ENCODE measurements at places on chromosomes 2 and 18.

DNA sequence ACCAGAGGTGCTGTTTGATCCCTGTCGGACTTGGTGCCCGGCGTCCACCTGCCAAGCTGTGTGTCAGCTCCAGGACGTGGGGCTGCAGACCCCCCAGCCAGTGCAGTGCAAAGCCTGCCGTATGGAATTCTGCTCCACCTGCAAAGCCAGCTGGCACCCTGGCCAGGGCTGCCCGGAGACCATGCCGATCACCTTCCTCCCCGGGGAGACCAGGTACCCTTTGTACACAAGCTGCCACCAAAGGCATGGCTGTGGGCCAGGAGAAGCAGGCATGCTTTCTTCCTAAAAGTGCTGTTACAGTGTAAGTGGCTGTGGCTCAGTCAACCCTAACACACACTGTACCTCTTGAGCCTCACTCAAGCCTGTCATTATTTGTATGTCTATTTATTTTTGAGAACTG is 103.3 kb downstream of the RNF144A start:
- DNase-seq, result no peak

GRCh38 chr2:54042897-54043620 is 72.3 kb upstream of the PSME4 start:
- no peak for DNase-seq

GRCh38 chr2:181041661-181042060 is 61.3 kb downstream of the UBE2E3 start:
- DNase-seq, result no peak

- DNase-seq, result no peak
Measured at GRCh38 chr2:112706170-112706664, 14.6 kb upstream of the NT5DC4 start.

- DNase-seq, result no peak
Measured at GRCh38 chr2:233013027-233013461, at the start of gene NGEF. Gene NGEF, minus strand, starts transcription at chr2:233013256. Its CDS starts 38,366 bp downstream, at chr2:232974890.

DNA sequence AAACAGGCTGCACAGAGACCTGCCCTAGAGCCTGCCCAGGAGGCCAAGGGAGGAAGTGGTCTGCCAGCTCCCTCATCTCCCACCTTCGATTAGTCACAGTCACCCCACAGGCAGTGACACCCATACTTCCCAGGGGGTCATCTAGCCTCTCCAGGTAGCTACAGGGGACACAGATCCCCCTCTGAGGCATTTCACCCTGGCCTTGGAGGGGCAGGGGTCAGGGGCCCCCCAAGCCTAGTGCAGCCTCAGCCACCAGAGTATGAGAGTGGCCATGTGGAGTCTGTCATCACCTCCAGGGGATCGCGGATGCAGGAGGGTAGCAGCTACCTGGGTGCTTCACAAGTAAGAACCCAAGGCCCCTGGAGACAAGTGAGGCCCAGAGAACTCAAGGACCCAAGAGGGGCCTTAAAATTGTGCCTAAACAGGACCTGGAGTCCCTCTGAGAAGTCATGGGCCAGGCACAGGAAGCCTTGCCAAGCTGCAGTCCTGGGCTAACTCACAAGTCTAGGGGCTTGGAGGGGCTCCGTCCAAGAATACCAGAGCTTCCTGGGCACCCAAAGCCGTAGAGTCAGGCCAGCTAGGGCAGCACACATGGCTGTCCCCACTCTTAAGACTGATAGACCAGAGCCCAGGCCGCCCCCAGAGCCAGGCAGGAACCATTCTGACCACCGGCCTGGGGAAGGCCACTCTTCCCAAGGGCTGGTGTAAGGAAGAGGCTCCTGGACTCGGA is 354.3 kb upstream of the ID2 start:
- DNase-seq, result no peak

DNA sequence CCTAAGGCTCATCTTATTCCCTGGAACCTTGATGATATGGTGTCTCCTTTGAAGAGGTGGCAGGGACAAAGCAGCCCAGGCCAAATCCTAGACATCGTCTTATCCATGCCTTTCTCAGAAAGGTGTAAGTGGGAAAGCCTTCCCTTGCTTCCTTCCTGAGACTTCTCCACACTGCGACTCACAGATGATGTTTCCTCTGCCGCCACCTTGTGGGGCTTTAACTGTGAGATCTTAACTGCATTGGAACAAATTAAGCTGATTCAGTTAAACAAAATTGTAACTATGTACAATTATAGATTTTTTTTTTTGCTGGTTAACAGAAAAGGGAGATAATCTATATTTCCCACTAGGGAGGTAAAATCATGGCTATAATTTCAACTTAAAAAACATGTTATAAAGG is 10.0 kb upstream of the GCA start:
- no peak for DNase-seq

DNA sequence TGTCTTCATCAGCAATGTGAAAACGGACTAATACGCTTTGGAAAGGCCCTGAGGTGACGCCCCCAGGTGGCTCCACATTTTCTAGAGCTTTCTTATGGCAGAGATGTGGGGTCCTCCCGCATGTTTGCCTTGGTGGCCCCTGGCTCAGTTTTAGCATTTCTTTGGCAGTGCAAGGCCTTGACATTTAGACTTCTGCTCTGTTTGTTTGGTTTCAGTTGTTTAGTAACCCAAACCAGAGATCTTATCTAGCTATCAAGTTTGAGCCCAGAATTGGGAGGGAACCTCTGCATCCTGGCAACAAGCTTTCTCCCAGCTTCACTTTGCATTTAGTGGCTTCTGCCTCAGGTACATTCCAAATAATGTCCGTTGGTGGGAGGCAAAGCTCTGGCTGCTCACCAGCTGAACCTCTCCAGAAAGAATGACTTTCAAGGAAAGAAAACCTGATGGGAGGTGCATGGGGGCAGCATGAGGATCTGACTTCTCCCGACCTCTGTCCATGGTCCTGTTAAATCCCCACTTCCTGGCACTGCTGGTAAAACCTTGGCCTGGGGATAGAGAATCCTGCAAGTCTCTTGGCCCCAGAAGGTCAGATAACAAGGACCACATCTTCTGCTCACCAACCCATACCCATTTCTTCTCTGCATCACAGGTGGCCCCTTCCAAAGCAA is 12.0 kb upstream of the MBP start:
- DNase-seq, result no peak

DNA sequence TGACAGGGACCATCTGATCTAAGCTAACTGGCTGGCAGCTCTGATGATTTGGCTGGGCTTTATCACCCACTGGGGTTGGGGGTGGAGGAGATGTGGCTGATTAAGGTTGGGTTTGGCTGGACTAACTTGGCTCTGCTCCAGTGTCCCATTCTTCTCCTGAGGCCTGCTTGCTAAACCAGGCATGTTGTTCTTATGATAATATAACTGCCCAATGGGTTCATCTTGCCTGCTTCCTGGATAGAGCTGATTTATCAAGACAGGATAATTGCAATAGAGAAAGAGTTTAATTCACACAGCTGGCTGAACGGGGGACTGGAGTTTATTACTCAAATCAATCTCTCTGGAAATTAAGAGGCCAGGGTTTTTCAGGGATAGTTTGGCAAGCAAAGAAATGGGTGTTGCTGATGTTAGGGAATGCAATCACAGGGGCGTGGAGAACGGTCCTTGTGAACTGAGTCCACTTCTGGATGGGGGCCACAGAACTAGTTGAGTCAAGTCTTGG is 150.4 kb downstream of the PTH2R start:
- DNase-seq, result no peak

- no peak for DNase-seq
Measured at GRCh38 chr2:195587966-195588365, 69.1 kb upstream of the SLC39A10 start.

- no peak for DNase-seq
Measured at GRCh38 chr18:56516789-56517188, 121.6 kb downstream of the TXNL1 start.

GRCh38 chr2:12787891-12788801 is 71.4 kb downstream of the TRIB2 start:
- no peak for DNase-seq

- no peak for DNase-seq
Measured at GRCh38 chr18:36469461-36469860, 171.9 kb downstream of the FHOD3 start.

- no peak for DNase-seq
Measured at GRCh38 chr18:50468807-50469206, 91.1 kb upstream of the MAPK4 start.

GRCh38 chr18:5110266-5110665 is 86.8 kb downstream of the AKAIN1 start:
- no peak for DNase-seq

DNA sequence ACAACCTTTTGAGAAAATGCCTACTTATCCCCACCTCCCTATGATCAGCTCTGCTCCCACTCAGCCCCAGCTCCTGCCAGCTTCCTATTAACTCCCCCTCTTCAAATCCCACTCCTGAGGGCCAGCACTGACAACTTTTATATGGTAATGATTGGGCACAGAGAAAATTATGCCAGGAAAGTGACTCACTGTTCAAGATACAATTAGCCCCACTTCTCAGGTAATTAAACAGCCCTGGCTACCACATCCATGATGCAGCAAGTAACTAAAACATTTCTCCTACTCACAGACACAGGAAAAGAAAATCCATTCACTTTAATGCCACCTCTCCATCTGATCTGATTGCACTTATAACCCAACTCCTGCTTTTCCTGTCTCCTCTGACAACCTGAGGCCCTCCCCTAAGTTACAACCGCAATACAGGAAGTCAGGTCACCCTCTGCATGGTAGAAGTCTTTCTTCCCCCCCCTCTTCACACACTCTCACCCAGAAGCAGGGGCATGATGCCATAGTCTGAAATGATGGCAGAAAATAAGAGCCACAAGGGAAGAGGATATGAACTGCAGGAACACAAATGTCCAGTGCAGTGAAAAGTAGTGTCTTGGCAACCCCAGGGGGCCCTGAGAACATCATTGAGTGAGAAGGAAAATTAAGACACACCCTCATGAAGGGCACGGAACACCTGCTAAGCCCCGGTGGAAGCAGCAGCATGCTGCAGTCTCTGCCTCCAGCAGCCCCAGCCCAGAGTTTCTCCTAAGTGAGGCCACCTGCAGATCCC is 54.4 kb downstream of the STK39 start:
- no peak for DNase-seq
